ENCODE measurements at places on chromosomes 2 and 18.

DNA sequence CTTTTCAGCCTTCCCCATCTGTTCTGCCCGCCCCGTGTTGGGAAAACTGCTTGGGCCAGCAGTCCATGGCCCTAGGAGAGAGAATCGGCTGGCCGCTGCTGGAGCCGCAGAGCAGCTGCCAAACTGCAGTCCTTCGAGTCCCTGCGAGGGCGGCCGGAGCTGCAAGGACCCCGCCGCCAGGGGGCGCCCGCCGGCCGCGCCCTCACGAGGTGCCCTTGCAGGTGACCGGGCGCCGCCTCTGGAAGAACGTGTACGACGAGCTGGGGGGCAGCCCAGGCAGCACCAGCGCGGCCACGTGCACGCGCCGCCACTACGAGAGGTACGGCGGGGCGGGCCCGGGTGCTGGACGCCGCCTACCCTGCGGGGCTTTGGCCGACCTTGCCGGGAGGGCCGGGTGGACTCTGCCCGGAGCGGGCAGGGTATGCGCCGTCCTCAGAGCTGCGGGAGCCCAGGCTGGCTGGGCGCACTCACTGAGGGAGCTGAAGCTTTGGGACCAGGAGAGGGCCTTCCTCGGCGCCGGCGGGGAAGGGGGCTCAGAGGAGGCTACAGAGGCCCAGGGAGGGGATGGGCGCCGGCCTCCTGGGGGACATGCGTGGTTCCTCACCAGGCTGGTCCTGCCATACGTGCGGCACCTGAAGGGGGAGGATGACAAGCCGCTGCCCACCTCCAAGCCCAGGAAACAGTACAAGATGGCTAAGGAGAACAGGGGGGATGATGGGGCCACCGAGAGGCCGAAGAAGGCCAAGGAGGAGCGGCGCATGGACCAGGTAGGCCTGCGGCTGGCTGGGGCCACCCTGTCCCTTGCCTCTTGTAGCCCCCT lies 13.6 kb downstream of the ARID5A start:
- no peak for DNase-seq

DNA sequence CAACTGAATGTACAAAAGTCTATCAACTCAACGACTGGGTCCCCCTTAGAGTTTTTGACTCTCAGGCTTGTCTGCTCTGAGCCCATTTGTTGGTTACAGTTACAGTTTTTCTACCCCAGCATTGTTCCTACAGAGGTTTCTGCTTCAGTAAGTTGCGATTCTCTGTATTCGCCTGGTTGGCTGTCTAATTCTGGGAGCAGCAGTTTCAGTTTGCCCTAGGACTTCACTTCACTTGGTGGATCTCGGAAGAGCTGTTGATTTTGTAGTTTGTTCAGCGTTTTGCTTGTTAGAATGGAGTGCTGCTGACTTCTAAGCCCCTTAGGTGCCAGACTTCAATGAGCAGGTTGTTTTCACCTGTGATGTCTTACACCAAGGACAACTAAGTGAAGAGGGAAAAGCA lies 296.5 kb upstream of the EPAS1 start:
- DNase-seq = no peak

DNA sequence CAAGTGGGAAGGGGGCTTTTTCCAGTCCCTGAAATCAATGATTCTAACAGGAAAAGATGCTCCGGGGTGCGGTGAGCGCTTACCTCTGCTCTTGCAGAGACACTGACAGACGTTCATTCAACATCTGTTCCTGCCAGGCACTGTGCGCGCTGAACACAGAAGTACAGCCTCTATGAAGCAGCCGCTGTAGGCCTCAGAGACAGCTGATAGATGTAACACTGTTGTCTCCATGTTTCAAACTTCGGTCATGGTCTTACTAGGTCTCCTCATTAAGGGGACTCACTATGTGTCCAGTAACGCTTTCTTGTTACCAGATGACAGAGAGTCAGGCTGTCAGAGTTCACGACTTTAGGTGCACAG lies 649 bp upstream of the CLIP4 start:
- DNase-seq = no peak

- DNase-seq = peak; percentile 46
Observed at GRCh38 chr2:26088038-26088643, 54.3 kb downstream of the RAB10 start.

- no peak for DNase-seq
Observed at GRCh38 chr18:10128921-10129501, 215.2 kb downstream of the VAPA start.

GRCh38 chr2:203800783-203801182 lies 66.8 kb upstream of the CTLA4 start:
- DNase-seq = no peak

DNA sequence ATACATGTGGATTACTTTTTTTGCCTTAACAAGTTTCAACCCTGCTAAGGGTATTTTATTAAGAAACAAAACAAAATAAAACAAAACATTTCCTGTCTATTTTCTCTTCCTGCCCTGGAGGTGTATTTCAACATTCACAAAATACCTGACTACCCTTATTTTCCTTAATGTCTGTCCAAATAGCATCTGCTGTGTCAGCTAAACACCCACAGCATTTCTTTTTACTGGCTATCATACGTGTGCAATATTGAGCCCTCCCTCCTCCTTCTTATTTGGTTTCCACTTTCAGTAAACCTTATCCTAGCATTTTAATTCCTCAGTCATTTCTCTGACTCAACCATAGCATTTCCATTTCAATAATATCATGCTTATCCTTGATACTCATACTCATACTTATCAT lies 1420.0 kb upstream of the ZEB2 start:
- DNase-seq = no peak

GRCh38 chr18:67305466-67305865 lies 211.1 kb downstream of the DSEL start:
- DNase-seq = no peak

DNA sequence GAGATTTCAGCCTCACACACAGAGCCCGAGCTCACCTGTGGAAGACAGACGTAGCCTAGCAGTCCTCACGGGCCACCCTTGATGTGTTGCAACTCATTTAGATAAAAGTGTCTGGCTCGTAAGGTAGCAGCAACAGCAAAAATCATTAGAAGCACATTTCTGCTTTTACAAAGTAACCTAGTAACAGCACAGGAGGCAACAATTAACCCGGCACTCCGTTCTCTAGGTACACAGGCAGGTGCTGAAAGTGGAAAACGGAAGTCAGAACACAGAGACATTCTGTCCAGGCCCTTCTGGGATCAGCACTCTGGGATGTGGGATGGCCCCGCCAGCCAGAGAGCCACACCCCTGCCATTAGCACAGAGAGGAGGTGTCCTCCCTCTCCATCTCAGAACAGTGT lies 99.3 kb downstream of the KLHL29 start:
- DNase-seq = no peak

DNA sequence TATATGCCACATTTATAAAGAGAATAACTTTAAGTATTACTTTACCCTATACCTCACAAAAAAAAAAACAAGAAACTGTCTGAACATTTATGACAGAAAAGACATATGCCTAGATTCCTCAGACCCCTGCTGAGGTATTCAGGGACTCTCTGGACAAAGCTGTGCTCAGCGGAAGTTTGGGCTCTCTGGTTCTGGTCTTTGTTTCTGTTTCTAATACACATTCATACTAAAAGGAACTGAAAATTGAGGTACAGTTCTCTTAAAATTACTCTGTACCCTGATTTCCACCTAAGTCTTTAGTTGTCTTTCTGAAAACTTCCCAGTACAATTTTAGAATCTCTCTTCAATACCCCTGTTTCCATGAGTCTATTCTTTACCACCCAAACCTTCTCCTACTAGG lies 160.3 kb downstream of the IKZF2 start:
- no peak for DNase-seq

DNA sequence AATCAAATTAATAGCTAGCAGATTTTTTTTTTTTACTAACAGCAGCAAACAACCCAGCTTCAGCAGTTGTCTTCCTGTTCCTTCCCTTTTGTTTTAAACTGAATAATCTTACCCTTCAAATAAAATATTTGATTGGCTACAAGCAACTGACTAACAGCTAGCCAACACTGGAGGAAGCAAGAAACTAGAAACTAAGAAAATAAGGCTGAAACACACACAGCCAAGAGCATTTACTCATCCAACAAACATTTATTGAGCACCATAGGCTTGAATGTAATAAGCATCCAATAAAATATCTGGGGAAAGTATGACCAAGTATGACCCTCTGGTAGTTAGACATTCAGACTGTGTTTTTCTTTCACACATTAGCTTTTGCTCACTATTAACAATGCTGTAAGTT lies 189.2 kb downstream of the CD226 start:
- DNase-seq = no peak

- peak; percentile 2 for DNase-seq
Observed at GRCh38 chr2:16546128-16546754, 119.4 kb downstream of the CYRIA start.

- DNase-seq = no peak
Observed at GRCh38 chr18:80126797-80127196, 17.7 kb downstream of the ADNP2 start.

DNA sequence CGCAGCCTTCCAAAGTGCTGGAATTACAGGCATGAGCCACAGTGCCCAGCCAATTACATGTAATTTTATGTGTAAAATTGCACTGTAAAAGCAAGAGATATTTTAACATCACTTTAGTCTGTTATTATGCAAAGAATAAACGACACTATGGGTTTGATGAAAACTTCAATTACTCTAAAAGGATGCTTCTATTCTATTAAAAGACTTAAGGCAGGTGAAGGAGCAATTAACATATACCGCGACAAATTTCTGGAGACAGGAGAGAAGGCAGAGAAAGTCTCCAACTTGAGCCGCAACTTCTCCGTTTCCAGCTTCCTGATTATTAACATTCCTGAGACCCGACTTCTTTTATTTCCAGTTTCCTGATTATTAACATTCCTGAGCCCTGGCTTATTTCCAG lies 53.7 kb downstream of the FAM210A start:
- no peak for DNase-seq

- no peak for DNase-seq
Observed at GRCh38 chr2:29110916-29111535, 4.2 kb upstream of the CLIP4 start.

- no peak for DNase-seq
Observed at GRCh38 chr18:51659781-51660180, 462.3 kb upstream of the MEX3C start.

GRCh38 chr18:58578835-58579560 lies 49.9 kb downstream of the ALPK2 start:
- DNase-seq = no peak

DNA sequence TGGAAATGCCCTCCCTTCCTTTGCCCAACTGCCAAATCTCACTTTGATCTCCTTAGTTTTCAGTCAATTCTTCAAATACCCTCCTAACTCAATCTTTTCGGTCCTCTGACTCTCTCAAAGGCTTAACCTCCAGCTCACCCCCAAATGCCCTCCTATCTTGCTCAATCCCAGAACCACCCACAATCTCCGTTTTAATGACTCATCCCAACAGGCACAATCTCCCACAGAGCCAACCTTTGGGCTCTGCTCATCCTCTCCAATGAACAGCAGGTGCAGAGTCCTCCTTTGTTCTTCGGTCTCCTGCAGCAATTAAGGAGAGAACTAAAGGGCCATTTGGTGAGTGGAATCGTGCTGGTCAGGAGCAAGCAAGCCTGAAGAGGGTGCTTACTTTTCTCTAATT lies 366.1 kb upstream of the CRIM1 start:
- no peak for DNase-seq

- no peak for DNase-seq
Observed at GRCh38 chr2:160621748-160622147, 128.1 kb upstream of the RBMS1 start.

GRCh38 chr2:58757971-58758370 lies 516.8 kb upstream of the FANCL start:
- no peak for DNase-seq

DNA sequence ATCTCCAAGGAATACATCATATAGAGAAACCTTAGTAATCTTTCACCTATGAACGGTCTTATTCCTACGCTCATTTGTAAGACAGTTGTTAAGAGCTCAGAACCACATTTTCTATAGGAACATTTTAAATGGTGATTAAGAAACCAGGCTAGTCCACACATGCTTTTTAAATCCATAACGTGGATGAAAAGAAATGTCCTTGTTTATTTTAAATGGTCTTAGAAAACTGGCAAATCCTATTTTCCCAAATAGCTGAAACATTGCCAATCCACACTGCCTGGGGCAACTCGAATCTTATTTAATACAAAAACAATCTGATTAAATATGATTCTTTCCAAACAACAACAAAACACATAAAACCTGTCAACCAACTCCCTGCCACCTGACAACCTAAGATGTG lies 23.7 kb downstream of the METTL8 start:
- no peak for DNase-seq

- no peak for DNase-seq
Observed at GRCh38 chr2:232133078-232133477, 171.6 kb downstream of the DIS3L2 start.

DNA sequence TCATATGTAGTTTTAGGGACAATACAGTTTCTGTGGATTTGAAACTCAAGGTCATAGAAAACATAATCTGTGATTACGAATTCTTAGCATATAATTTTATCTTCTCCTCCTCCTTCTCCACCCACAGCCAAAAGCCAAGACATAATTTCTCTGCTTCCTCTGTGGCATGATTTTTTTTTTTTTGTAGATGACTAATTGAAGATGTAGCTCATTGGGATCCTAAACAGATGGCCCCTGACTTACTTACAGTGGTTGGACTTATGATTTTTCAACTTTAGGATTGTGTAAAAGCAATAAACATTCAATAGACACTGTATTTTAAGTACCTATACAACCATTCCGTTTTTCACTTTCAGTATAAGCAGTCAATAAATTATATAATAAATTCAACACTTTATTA lies 42.3 kb downstream of the FSIP2 start:
- DNase-seq = no peak

DNA sequence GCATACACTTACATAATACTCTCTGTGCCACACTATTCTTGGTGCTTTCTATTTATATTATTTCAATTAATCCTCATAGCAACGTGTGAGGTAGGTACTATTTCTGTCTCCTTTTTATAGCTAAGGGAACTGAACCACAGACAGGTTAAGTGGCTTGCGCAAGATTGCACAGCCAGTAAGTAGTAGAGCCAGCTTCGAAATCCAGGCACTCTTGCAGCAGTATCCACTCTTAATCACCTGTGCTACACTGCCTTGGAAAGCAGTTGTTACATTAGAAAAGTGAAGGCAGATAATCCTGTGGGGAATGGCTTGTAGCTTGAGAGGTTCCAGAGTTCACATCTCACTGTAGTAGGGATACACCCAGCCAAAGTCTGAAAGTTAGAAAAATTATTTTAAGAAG lies 198.3 kb downstream of the LDLRAD4 start:
- DNase-seq = no peak

- peak; percentile 17 for DNase-seq
Observed at GRCh38 chr2:24164416-24164973, 10.4 kb upstream of the FAM228A start.

- DNase-seq = no peak
Observed at GRCh38 chr18:25992566-25992965, 97.8 kb downstream of the SS18 start.

DNA sequence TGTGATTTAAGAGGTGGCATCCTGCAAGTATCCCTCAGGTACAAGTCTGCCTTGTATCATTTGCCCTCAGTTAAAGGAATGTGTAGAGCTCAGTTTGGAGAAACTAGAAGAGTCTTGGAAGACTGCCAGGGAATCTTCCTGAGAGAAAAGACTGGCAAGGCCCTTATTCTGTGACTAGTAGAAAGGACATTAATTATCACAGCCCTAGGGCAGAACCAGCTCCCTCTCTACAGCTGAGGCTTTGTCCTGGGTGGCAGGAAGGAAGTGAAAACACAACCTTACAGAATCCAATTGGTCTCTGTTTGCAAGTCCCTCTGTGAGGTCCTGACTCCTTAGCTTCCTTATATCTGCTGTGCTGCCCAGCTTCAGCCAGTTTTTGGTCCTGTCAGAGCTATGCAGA lies 385.9 kb upstream of the CYRIA start:
- no peak for DNase-seq

- DNase-seq = no peak
Observed at GRCh38 chr2:26530696-26531095, 52.8 kb upstream of the OTOF start.
